ENCODE measurements at places on chromosomes 4 and X. TPM values are rescaled to one million over a fixed set of nuclear protein-coding genes. Genes with fewer than 3 reads are reported as not detected.

GRCh38 chr4:6622744-6623143 is 17.7 kb upstream of the MRFAP1 start:
- DNase-seq, result no peak

- DNase-seq, result peak; percentile 29
Observed at GRCh38 chr4:56655209-56655626, 25.9 kb downstream of the HOPX start.

The RRH gene
- total RNA-seq, result not detected

DNA sequence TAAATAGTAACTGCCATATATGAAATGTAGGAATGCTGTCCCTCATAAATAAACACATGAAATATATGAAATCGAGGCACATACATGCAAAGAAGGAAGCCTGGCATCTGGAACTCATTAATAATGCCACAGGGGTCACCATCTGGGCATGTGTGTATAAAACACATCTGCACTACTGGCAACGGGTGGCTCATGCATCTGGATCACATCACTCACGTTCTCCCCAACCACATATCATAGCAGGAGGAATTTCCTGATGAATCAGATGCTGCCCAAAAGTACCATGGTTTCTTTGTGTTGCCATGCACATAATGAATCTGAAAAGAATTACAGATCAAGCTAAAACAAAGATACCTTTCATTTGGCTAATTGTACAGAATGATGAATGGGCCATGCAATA is 28.6 kb downstream of the RNF175 start:
- no peak for DNase-seq

GRCh38 chr4:185113340-185113739 is 29.7 kb upstream of the SLC25A4 start:
- DNase-seq, result no peak

The EREG gene
- total RNA-seq, result not detected

Measured in endothelial cell (in vitro differentiated cells).